ENCODE measurements at places on chromosomes 1 and 21.

- DNase-seq: no peak
Measured at GRCh38 chr1:221087919-221088318, 208.7 kb downstream of the HLX start.

- no peak for DNase-seq
Measured at GRCh38 chr1:52659851-52660596, 27.1 kb downstream of the SHISAL2A start.

- no peak for DNase-seq
Measured at GRCh38 chr1:82759035-82759434, 958.3 kb downstream of the ADGRL2 start.

- peak; percentile 57 for DNase-seq
Measured at GRCh38 chr1:229856009-229856650, 210.9 kb upstream of the GALNT2 start.

GRCh38 chr1:25774921-25775771 is 24.8 kb upstream of the SELENON start:
- no peak for DNase-seq

GRCh38 chr1:204151552-204152309 is at the start of gene ETNK2:
ETNK2 (minus strand) TSS chr1:204152044; CDS start chr1:204151852, 192 bp downstream.
- DNase-seq: no peak

DNA sequence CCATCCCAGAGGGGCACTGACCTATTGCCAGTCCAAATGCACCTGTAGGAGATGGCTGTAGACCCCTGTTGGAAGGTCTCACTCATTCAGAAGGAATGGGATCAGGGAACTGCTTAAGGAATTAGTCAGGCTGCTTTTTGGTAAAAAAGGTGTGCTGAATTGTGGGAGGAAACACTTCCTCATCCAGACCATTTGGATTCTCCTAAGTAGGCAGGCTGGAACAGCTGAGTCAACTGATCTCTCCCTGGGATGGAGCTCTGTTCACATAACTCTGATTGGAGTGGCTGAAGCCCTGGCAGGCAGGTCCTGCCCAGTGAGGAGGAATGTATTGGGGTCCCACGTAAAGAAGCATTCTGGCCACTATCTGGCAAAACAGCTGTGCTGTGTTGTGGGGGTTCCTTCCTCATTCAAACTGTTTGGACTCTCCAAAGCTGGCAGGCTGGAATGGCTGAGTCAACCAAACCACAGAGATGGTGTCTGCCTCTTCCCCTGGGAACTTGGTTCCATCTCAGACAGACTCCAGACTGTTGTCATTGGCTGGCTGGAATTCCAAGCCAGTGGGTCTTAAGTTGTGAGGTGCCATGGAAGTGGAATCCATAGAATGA is 70.7 kb upstream of the PDC start:
- peak; percentile 13 for DNase-seq

DNA sequence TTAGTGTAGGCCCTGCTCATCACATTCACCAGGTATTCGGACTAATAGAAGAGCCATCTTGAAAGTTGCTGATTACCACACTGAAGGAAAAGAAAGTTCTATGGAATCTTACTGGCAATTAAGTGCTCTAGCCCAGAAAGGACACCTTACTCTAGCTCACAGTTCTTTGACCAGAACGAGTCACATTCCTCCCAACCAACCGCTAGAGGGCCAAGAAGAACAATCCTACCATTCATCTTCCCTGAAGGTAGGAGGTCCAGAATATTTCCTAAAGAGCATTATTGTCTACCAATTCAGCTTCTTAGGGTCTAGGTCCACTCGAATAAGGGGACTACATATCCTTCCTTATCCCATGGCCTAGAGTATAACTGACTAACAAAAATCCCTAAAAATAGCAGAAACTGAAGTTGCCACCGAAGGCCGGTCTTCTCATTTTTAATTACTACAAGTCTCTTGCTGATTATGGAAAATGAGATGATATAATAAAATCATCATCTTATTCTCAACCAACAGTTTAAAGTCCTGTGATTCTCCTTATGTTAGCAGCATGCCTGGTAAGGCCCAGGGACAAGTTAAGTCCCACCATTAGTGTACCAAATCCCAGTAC is 2.7 kb upstream of the FMO1 start:
- peak; percentile 14 for DNase-seq

- peak; percentile 52 for DNase-seq
Measured at GRCh38 chr1:224116131-224116530, 2.2 kb downstream of the FBXO28 start.

DNA sequence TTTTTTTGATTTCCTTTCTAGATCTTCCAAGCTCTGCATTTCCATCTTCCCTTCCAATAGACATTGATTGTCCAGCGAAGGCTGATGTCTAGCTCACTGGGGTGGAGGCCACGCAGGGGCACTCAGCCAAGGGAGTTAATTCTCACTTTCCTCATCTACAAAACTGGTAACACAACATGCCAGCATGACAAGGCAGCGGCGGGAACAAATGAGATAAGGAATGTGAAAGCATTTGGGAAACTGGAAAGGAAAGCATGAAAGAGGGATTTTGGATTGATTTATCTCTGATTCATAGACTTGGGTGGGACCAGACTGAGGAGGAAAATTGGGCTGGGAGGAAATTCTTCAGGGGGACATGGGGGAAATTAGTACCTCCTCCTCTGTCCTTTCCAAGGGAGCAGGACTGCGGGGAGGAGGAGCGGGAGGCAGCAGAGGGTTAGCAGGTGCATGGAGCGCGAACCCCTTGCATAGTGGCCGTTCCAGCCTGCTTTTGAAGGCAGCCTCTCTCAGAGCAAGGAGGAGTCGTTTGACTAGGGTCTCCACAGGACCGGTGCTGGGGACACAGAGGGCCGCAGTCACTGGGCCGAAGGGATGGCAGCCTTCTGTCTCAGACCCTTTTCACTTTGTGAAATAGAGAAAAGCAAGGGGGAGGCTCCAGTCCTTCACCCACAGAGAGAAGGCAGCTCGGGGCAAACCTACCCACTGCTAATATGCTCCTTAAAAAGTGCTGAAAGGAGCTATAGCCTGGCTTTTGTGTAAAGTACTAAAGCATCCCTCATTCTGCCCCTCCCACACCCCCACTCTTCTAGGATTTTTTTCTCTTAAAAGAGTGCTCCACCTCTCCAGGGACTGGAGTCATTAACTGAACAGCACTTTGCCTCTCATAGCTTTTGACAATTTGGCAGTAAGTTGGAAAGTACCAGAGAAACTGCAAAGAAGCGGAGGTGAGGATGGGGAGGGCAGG is 89.2 kb downstream of the PLXNA2 start:
- DNase-seq: no peak

GRCh38 chr21:41776778-41777177 is 9.9 kb upstream of the RIPK4 start:
- no peak for DNase-seq

DNA sequence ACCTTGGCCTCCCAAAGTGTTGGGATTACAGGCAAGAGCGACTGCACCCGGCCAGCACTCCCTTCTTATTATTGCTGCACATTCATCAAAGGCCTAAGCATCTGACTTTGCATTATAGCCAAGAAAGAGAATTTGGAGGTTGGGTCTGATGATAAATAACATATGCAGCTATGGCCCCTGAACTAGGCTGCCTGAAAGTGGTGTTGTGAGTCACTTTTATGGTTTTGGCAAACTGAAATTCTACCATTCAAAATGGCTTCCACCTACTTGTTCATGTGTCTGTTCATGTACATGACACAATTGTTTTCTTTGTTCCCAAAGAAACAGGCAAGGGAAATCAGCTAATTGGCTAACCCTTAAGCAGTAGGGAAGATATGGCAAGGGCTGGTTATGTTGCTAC is 25.0 kb upstream of the UAP1 start:
- no peak for DNase-seq

DNA sequence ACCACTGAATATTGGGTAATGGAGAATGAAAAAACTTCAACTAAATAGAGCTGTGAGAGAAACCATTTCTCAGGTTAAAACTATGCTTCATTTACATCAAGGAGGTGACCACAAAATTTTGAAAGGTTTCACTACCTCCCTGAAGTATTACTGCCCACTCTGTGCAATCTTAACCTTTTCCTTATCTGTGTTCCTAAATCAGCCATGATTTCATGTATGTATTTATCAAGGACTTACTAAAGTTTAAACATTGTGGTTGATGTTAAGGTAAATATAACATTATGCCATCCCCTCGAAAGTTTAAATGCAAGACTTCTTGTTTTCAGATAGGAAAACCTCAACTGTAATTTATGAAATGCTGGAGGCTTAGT is 84.4 kb downstream of the CLEC20A start:
- DNase-seq: no peak

- peak; percentile 17 for DNase-seq
Measured at GRCh38 chr1:235246022-235246948, 81.7 kb downstream of the ARID4B start.

DNA sequence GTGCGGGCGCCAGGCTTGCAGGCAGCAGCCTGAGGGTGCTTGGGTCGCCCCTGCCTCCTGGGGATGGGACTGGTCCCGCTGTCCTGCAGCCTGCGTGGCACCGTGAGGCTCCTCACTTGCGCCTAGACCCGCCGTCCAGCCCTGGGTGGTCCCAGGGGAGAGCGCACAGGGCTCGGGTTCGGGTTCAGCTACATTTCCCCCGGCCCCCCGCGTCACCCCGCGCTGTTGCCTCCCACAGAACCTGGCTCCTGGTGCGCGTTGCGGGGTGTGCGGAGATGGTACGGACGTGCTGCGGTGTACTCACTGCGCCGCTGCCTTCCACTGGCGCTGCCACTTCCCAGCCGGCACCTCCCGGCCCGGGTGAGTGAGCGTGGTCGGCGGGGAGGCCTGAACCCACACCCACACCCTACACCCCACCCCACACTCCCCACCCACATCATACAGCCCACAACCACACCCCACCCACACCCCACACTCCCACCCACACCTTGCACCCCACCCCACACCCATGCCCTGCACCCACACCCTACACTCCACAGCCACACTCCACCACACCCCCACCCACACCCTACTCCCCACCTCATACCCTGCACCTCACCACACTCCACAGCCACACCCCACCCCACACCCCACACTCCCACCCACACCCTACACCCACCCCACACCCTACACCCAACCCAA is 6.2 kb upstream of the PFKL start:
- no peak for DNase-seq

DNA sequence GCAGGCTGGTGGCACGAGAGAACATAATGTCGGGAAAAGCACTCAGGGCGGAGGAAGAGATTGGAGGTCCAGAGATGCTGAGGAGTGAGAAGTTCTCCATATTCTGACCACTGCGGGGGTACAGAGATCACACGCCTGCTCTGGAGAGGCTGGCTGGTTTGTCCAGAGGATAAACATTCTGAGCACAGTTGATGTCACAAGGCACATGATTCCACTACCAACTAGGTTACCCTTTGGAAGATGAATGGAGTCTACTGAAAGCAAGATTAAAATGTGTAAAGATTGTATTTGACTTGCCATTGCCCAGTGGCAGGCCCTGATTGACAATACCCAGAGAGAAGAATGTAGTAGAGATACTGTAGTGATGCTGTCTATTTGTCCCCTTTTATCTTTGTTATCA is at the start of gene SPATA46:
SPATA46 (minus strand) TSS at position 164 of the 400 bp plus-strand sequence; CDS start at position 100, 64 bp downstream.
- DNase-seq: no peak

GRCh38 chr1:210373878-210374599 is 45.3 kb downstream of the HHAT start:
- peak; percentile 87 for DNase-seq

Measured in MV-4-11 (cell line).